ENCODE measurements at places on chromosomes 1 and 21. TPM values are rescaled to one million over a fixed set of nuclear protein-coding genes. Genes with fewer than 3 reads are reported as not detected.

DNA sequence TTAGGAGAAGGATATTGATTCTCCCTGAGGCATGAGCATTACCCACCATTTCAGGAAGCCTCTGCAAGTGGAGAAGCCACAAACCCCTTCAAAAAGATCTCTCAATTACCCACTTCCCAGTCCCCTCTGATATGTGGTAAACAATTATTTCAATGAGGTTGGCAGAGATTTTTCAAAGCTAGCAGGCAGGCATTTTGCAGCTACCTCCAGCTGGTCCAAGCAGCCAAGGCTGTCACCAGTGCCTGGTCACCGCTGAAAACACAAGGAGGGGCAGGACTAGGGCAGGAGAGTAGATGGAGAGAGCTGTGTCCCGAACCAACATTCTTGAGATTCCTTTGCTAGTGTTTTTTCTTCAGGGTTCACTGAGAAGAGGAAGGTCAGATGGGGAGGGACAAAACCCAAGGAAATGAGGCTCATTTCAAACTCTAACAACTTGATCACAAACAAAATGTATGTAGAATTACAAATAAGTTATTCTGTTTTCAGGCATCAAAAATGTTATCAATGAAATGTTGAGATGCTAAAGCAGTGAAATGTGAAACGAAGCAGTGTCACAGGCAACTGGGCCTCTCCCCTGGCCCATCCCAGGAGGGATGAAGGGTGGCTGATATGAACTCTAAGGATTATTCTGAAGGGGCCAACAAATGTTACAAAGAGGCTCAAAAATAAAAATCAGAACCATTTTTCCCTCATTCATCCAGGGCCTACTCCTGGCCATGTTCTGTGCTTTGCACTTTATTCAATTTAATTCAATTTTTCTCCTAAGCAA, 22.3 kb downstream of the APP start:
- no peak for DNase-seq

- no peak for DNase-seq
Measured at GRCh38 chr1:51966559-51966958, 23.9 kb downstream of the RAB3B start.

DNA sequence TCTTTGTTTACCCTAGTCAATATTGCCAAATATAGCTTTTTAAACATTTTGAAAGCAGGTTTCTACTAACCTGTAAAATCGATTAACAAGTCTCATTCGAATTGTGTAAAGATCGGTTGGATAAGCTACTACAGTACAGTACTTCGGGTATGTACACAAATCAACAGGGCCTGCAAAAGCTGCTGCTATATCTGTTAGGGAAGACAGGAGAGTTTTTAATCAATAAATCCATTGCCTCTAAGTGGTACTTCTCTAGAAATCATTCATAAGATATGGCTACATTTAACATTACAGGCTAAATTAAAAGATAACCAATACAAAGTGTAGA, 34.8 kb upstream of the PSMG1 start:
- no peak for DNase-seq

DNA sequence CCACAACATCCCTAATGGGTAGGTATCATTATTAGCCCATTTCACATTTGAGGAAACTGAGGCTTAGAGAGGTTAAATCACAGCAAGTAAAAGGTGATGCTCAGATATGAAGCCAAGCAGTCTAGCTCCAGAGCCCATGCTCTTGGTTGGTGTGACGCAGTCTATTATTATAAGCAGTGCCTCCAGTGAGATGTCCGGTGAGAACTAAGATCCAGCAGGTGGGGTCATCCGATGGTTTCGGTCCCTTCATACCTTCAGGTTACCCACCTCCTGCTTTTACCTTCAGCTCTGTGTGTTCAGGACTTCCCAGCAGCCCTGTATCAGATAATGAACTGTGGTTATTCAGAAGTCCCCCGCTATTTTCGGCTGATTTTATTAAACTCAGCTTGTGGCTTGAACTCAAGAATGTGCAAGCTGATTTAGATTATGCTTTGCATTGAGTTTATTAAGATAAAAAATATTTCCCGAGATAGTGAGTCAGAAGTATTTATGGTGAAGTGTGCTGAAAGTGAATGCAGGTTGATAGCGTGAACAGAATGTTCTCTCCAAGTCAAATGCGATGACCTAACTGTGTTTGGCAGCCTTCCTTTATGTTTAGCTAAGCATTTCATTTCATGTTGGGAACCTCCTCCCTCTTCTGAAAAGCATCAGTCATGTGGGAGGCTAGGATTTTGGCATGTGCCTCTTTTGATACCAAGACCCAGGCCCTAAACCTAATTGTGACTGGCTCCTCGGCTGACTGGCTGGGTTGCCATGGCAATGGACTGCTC, 160.9 kb upstream of the UBE2U start:
- DNase-seq, result peak; percentile 67

GRCh38 chr1:237093691-237094090, 51.7 kb downstream of the RYR2 start:
- DNase-seq, result no peak

DNA sequence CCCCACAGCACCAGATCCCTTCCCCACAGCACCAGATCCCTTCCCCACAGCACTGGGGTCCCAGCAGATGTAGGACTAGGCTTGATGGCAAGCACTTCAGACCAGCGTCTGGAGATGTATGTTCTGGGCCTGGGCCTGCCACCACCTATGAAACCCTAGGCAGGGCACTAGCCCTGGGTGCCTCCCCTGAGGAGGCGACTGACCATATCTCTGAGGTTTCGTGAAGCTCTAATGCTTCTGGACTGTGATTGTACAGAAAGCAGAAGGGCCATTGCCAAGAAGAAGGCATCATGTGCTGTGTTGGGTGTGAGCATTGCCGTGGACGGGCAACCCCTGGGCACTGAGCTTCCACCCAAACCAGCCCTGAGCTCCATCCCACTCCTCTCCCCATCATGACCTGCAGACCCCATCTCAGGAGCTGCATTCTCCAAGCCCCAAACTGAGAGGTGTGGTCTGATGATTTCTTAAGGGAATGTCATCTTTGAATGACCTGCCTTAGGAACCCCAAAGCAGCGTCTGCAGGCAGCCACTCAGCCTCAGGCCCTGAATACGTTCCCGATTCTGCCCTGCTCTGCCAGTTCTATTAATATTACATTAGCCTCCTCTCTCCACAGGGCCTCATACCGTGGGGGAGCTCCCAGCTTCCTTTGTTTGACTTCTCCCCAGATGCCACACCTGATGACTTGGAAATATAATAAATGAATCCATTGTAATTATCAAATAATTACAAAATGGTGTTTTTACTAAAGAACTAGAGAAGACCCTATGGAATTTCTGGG, 163.4 kb downstream of the TRIM33 start:
- DNase-seq, result no peak

- no peak for DNase-seq
Measured at GRCh38 chr1:24157918-24158481, 15.1 kb upstream of the IL22RA1 start.

The HORMAD1 gene
- total RNA-seq, result not detected

The OR2AK2 gene
- total RNA-seq, result not detected

Data from pulmonary artery endothelial cell (primary cell).